NCI-H2081 treated with DMSO at 0.1 percent for 48 hours (cell line): ENCODE measurements at places on chromosomes 3 and 15.

- DNase-seq = no peak
Measured at GRCh38 chr3:43017004-43017403, 37.9 kb downstream of the GASK1A start.

DNA sequence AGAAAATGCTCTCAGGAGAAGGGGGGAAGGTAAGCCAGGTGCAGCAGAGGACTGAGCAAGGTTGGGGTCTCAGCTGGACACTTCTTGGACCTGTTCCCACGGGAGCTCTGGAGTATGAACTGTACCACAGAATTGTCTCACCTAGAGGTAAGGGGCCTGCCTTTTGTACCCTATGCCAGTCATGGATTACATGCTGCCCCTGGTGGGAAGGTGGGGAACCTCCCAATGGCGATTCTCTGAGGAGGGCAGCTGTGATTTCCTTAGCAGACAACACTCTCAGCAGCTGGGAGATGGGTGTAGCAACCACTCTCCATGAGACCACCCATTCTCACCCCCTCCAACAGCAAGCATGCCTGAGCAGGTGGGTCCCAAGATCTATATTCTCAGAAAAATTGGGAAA, 329.4 kb upstream of the CTNNB1 start:
- no peak for DNase-seq

- DNase-seq = no peak
Measured at GRCh38 chr15:81785679-81786078, 260.1 kb downstream of the MEX3B start.

DNA sequence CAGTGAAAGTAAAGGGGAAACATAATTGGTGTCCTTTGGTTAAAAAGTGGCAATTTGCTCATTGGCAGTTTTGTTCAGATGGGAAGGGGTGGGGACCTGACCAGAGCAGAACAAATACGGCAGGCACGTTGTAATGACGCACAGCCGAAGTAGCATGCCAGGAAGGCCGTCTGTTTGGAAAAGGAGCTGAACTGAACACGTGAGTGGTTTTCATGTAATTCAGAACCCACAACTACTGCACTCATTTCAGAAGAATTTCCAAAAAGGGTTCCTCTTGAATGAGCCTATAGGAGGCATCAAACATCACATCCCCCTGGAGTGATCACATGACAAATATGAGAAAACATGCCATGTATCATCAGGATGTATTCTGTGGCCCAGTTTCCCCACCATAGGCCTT, 42.9 kb upstream of the LMCD1 start:
- no peak for DNase-seq
